ENCODE measurements at places on chromosomes 7 and 10.

- H3K4me3 ChIP-seq = no peak overlapping the region
- no peaks in the 10 kb centered on the region for H3K27me3 ChIP-seq
- peaks cover 2% of the 10 kb centered on the region for H3K4me1 ChIP-seq
Measured at GRCh38 chr7:95509199-95509598, 23.5 kb downstream of the ASB4 start.

- peak; percentile 34 for DNase-seq
- H3K27ac ChIP-seq = no peak overlapping the region
- H3K36me3 ChIP-seq = peaks cover 28% of the 10 kb centered on the region
Measured at GRCh38 chr7:55409482-55410225, 44.5 kb downstream of the LANCL2 start.

GRCh38 chr10:121276046-121276445 is 322.2 kb downstream of the FGFR2 start:
- H3K27me3 ChIP-seq = no peaks in the 10 kb centered on the region
- no peak for DNase-seq
- H3K36me3 ChIP-seq = no peaks in the 10 kb centered on the region
- H3K4me3 ChIP-seq = no peak overlapping the region
- H3K27ac ChIP-seq = no peak overlapping the region
- H3K4me1 ChIP-seq = no peaks in the 10 kb centered on the region

GRCh38 chr10:24771943-24772694 is 48.4 kb upstream of the ARHGAP21 start:
- no peak overlapping the region for H3K27ac ChIP-seq
- H3K36me3 ChIP-seq = no peaks in the 10 kb centered on the region
- no peak overlapping the region for H3K4me3 ChIP-seq
- peak; percentile 33 for DNase-seq

- H3K4me1 ChIP-seq = peaks cover 2% of the 10 kb centered on the region
- no peak overlapping the region for H3K27ac ChIP-seq
- DNase-seq = no peak
- H3K27me3 ChIP-seq = no peaks in the 10 kb centered on the region
- no peaks in the 10 kb centered on the region for H3K36me3 ChIP-seq
- H3K4me3 ChIP-seq = no peak overlapping the region
Measured at GRCh38 chr7:80608336-80608735, 30.1 kb upstream of the CD36 start.

All from mesenchymal stem cell (in vitro differentiated cells and primary cell).